Pulmonary artery endothelial cell (primary cell): ENCODE measurements at places on chromosomes 6 and 20. TPM values are rescaled to one million over a fixed set of nuclear protein-coding genes. Genes with fewer than 3 reads are reported as not detected.

ECT2L gene
- total RNA-seq: not detected in 2 replicates

DEK gene
- 107 and 149 TPM in 2 replicates for total RNA-seq

STX11 gene
- 9.4 and 12.9 TPM in 2 replicates for total RNA-seq

TRERF1 gene
- 0.40 and 0.85 TPM in 2 replicates for total RNA-seq
